Adrenal gland (tissue), 19 donors: ENCODE measurements at places on chromosomes 11 and 22. TPM values are rescaled to one million over a fixed set of nuclear protein-coding genes. Genes with fewer than 3 reads are reported as not detected.

GRCh38 chr22:44436736-44437135, 61.3 kb downstream of the RTL6 start:
- DNase-seq = no peak

DNA sequence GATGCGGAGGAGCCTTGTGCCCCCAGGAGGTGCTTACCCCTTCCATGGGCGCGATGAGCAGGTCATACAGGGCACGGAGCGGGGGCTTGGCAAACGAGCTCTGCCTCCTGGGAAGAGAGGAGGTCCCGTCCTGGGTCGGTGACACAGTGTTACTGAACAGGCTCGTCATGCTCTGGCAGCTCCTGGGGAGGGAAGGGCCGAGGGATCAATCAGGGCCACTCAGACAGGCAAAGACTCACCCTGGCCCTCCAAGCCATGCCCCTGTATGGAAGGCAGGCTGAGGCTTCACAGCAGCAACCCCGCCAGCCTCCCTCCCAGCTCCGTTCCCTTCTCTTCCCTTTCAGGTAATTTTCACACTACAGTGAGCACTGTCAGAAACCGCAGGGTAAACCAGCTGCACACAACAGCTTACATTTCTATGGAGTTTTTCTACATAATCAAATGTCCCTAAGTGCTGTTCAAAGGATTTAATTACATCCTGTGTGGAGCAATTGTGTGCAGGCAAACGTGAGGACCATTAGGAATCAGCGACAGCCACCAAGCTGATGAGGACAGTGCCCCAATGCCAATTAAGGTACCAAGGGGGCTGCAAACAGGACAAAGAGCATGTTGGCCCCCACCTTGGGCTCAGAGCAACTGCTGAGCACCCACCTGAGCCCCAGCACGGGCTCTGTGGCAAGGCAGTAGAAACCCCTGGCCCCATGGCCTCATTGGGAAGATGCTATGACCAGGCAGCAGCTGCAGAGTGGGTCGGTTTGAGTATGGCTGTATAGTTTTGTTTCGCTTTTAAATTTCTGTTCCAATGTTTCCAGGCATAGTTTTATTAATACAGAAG, 95.4 kb upstream of the PITPNB start:
- DNase-seq = no peak

DNA sequence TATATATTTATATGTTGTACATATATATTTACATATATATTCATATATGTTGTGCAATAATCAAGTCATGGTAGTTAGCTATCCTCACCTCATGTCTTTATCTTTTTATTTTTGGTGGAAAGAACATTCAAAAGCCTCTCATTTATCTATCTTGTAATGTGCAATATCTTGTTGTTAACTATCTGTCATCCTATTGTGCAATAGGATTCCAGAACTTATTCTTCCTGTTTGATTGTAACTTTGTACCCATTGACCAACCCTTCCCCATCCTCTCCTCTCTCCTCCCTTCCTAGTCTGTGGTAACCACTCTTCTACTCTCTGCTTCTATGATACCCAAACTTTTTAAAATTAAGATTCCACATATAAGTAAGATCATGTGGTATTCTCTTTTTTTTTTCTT, 115.6 kb upstream of the PDGFD start:
- no peak for DNase-seq

- DNase-seq = peak; percentile 96
Measured at GRCh38 chr22:37545703-37546436, 14.4 kb upstream of the CDC42EP1 start.

DNA sequence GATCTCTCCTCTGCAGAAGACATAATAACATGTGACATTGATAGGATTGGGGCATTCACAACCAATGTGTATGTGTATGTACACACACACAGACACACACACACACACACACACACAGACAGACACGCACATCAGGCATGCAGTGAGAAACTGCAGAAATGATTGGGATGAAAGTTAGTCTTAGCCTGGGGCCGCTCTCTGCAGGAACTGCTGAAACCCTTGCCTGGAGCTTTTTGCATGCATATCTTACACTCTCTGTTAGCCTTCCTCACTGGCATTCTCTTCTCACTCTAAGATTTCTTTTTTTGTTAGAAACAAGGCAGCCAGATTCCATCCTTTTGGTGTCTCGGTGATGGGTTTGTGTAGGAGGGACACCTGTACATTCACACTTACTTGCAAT, 337.9 kb downstream of the NELL1 start:
- DNase-seq = no peak

DNA sequence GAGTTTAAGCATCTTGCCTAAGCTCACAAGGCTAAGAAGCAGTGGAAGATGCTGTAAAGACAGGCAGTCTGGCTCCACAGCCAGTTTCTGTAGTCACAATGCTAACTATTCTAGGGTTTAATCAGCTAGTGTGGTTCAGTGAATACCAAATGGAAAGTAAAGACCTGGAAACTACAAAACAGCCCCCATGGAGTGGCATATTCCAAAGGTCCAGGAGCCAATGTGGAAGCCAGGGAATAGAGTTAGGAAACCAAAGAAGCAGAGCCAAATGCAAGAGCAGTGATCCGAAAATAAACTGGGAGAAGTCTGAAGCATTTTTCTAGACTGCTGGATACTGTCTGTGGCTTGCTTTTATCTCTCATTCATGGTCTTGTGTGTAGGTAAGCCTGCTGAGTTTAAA, 731.2 kb upstream of the ANO5 start:
- no peak for DNase-seq

- no peak for DNase-seq
Measured at GRCh38 chr11:121037016-121037415, 13.1 kb downstream of the TBCEL start.

DNA sequence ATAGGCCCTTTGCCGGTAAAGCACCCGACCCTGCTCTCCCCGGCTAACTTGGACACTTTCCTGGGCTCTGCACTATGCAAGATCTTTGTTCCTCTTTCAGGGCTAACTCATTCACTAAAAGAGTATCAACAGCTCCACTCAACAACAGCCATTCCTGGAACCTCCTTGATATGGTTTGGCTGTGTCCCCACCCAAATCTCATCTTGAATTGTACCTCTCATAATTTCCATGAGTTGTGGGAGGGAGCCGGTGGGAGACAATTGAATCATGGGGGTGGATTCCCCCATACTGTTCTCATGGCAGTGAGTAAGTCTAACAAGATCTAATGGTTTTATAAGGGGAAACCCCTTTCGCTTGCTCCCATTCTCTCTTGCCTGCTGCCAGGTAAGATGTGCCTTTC, 330.0 kb downstream of the TENM4 start:
- DNase-seq = no peak

The PLAAT3 gene
- polyA plus RNA-seq = 41.1 TPM

The TRIM48 gene
- not detected for polyA plus RNA-seq

The GDPD4 gene
- polyA plus RNA-seq = 0.88 TPM

The IGSF9B gene
- polyA plus RNA-seq = 2.3 TPM

The CTTN gene
- 157 TPM for polyA plus RNA-seq

The NNMT gene
- 354 TPM for polyA plus RNA-seq
